Activated T-helper 1 cell treated with anti-CD3 and anti-CD28 coated beads, Interleukin-2, amount 50 U/mL, for 16 hours (primary cell): ENCODE measurements at places on chromosomes 16 and 17.
A peak's percentile ranks its signal among the peaks of the same experiment; 100 is the strongest.

- no peak for DNase-seq
Measured at GRCh38 chr17:16961792-16962191, 10.1 kb downstream of the TNFRSF13B start.

DNA sequence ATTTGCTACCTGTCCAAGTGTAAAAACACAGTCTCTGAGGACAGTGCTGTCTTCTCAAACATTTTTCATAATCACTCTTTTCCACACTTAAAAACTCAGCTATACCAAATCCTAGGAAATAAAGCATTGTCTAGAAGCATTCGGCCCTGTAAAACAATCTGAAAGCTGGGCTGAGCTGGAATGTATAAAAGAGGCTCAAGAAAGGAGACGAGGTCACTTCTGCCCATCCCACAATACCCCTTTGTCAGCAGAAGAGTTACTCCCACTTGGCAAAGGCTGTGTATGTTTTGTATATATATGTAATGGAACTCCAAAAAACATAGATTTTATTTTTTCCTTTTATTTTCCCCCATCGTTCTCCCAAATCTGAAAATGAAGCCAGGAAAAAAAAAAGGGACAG is 43.9 kb downstream of the STH start:
- DNase-seq, result no peak

- no peak for DNase-seq
Measured at GRCh38 chr17:81952792-81953228, 5.8 kb upstream of the MYADML2 start.

DNA sequence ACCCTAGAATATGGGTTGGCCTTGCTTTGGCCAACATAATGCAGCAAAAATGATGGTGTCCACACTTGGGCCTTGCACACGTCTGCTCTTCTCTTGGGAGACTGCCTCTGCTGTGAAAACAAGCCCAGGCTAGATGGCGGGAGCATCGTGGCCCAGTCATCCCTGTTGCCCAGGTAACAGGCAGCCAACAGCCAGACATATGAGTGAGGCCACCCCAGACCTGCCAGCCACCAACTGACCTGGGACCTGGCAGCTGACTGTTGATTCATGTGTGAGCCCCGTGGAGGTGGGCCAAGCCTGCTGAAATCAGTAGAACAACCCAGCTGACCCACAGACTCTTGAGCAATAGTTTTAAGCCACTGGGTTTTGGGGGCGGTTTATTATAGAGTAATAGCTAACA is 39.4 kb upstream of the CDH3 start:
- DNase-seq, result no peak

GRCh38 chr16:31246296-31246695 is 13.5 kb upstream of the ITGAM start:
- DNase-seq, result no peak

GRCh38 chr17:83002118-83002805 is 77.1 kb upstream of the METRNL start:
- DNase-seq, result no peak

- no peak for DNase-seq
Measured at GRCh38 chr17:62014526-62014925, 50.6 kb downstream of the MED13 start.

GRCh38 chr16:15041271-15042004 is 14.4 kb downstream of the NTAN1 start:
- no peak for DNase-seq

GRCh38 chr17:66461343-66461995 is 159.1 kb downstream of the PRKCA start:
- no peak for DNase-seq

GRCh38 chr17:10013365-10014112 is 108.5 kb upstream of the RCVRN start:
- no peak for DNase-seq

DNA sequence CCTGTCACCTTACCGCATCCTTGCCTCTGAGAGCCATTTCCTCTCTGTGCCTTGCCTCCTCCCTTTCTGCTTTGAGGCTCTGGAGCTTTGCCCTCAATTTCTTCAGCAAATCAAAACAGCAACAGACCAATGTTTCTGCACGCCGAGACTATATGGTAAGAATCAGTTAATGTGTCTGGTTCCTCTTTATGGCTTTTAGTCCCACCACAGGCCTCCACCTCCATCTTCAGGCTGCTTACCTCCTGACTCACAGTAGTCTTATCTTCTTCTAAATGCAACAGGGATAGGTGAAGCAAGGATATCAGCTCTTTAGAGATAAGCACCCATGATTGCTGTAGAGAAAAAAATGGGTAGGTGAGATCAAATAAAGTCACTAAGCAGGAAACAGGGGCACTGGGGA is 9.2 kb upstream of the ALDOC start:
- DNase-seq, result no peak

GRCh38 chr16:85592700-85593493 is 20.2 kb upstream of the GSE1 start:
- no peak for DNase-seq

DNA sequence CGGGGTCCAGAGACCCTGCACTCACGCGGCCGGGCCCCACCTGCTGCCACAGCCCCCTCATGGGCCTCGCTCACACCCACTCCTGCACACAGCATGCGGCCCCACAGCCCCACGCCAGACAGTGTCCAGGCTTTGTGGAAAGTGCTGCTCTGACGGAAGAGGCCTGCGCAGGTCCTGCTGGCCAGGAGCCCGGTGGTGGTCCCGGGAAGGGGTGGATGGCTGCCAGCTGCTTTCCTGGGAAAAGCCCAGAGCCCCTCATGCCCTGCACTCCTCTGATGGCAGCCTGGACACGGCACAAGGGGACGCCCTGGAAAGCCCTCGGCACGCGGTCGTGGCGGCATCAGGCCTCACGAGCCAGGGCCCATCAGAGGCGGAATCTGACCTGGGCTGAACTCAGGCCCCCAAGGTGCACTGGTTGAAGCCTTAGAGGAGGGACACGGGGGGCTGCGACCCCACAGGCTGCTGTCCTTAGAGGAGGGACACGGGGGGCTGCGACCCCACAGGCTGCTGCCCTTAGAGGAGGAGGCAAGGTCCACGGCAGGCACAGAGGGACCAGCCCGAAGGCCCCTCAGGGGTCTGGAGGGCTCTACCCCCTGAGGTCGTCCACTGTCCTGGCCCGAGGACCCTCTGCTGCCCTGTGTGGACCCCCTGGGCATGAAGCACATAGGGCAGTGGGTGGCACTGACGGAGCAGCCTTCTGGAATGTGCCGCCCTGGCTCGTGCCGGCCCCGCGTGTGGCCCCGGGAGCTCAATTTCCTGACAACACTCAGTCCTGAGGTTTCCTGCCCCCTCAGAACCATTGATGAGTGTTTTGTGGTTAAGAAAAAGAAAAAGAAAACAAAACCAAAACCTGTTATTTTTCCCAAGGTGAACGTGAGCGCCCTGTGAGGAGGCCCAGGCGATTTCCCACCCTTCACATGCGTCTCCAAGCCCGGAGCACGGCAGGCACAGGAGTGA is 22.1 kb downstream of the SOX8 start:
- no peak for DNase-seq

- DNase-seq, result no peak
Measured at GRCh38 chr16:81618661-81619060, 160.4 kb upstream of the PLCG2 start.

DNA sequence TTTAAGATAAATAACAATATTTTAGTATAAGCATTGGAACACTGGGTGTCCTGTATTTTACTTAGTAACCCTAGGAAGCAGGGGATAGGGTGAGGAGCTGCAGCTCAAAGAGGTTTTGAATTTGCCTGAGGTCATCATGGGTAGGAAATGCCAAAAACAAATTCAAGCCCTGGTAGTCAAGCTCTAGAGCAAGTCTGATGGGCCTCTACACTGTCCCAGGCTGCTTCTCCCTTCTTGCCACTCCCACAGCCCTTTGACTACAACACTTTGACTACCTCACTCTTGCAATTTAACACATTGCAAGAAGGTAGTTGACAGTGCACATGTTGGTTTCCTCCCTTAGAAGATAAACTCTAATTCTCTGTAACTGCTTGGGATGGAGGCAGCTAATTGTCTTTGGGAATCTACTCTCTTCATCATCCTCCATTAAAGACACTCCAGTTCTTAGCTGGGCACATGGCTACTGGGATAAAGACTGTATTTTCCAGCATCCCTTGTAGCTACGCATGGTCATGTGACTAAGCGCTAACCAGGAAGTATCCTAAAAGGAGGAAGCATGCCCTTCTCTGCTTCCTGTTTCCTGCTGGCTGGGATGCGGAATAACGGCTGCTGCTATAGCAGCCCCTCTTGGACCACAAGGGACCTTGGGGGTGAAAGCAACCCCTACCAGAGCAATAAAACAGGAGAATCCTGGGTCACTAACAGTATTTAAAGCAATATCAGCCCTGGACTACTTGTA is 30.7 kb upstream of the SSTR2 start:
- DNase-seq, result no peak

- no peak for DNase-seq
Measured at GRCh38 chr16:12099451-12100123, 123.1 kb downstream of the SNX29 start.

DNA sequence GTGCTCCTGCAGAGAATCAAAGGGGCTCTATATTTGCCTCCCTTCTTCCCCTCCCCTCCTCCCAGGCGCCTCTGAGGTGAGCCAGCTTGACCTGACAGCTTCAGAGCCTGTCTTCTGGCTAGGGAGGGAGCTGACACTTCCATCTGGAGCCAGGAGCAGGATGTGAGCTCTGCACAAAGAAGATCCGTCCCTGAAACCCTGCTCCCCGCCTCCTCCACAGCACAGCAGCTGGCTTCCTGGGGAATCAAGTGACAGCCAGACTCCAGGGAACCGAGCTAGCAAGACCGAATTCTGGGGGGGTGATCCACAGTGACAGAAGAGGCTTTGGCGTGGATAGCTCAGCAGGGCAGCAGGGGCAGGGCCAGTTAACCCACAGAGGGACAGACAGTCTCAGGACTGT is 37.2 kb downstream of the CCDC182 start:
- no peak for DNase-seq

GRCh38 chr16:19696961-19697360 is 21.1 kb downstream of the KNOP1 start:
- no peak for DNase-seq

DNA sequence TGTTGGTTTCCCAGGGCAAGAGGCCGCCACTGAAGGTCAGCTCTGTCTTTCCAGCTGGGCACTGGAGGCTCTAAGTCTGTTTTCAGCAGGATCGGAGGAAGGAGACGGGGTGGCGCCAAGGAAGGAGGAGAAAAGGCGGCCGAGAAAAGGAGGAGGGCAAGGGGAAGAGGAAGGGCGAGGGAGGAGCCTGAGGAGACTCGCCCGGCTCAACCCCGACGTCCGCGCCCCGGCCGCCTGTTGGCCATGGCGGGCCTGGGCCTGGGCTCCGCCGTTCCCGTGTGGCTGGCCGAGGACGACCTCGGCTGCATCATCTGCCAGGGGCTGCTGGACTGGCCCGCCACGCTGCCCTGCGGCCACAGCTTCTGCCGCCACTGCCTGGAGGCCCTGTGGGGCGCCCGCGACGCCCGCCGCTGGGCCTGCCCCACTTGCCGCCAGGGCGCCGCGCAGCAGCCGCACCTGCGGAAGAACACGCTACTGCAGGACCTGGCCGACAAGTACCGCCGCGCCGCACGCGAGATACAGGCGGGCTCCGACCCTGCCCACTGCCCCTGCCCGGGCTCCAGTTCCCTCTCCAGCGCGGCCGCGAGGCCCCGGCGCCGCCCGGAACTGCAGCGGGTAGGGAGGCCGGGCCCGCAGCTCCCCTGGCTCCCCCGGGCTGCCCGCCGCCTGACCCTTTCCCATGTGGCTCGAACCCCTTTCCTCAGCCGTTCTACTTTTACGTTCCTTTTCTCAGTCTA is at the start of gene RNF135:
Gene RNF135 (plus strand): TSS at position 209 of the 737 bp plus-strand sequence. CDS start 35 bp downstream, at position 244.
- DNase-seq, result peak; percentile 22

DNA sequence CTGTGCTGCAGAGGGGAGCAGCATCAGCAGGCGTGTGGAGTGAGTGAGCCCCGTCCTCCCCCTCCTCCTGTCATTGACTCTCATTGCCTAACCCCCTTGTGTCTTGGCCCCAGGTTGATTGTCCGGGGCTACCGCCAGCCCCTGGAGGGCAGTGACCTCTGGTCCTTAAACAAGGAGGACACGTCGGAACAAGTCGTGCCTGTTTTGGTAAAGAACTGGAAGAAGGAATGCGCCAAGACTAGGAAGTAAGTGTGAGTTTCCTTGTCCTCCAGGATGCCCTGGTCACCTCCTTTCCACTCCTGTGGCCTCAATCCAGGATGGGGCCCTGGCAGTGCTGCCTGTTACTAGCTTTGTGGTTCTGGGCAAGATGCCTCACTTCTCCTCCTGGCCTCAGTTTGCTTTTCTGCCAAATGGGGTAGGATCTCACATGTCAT is 87.0 kb downstream of the ABCC1 start:
- no peak for DNase-seq
